HFFc6 (cell line): ENCODE measurements at places on chromosomes 3 and 15. TPM values are rescaled to one million over a fixed set of nuclear protein-coding genes. Genes with fewer than 3 reads are reported as not detected.

- no peak for DNase-seq
These were observed 59.3 kb upstream of the RPL35A start for GRCh38 chr3:197890693-197891092.

The CEP19 gene
- 2.1 to 2.4 TPM (median 2.3 TPM) in 3 replicates for total RNA-seq

The IL20RB gene
- 0.91 to 1.3 TPM (median 1.3 TPM) in 3 replicates for total RNA-seq

DNA sequence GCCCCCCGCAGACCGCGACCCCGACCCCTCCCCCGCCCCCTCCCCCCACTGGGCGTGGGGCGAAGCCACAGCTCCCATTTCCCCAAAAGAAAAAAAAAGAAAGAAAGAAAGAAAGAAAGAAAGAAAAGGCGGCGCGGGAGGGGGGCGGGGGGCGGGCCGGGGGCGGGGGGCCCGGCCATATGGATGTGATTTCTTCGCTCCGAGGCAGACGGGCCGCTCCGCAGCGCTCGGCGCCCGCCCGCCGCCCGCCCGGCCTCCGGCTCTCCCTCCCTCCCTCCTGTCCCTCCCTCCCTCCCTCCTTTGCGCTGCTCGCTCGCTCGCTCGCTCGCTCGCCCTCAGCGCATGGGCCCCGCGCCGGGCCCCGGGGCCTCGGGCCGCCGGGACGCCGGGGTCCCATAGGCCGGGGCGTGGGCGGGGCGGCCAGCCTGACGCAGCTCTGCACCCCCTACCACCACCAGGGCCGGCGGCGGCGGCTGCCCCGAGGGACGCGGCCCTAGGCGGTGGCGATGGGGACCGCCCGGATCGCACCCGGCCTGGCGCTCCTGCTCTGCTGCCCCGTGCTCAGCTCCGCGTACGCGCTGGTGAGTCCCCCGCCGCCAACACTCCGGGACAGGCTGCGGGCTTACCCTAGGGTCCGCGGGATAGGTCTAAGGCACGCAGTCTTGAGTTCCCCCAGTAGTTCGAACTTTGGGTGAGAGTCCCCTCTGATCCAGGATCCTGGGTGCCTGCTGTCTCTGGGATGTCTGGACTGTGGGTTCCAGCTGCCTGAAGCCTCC, 5.7 kb downstream of the PTH1R start:
- no peak for DNase-seq

- DNase-seq = no peak
These were observed 187.1 kb downstream of the ITPR1 start for GRCh38 chr3:4680227-4680691.

The GP9 gene
- total RNA-seq = not detected in 2 replicates

DNA sequence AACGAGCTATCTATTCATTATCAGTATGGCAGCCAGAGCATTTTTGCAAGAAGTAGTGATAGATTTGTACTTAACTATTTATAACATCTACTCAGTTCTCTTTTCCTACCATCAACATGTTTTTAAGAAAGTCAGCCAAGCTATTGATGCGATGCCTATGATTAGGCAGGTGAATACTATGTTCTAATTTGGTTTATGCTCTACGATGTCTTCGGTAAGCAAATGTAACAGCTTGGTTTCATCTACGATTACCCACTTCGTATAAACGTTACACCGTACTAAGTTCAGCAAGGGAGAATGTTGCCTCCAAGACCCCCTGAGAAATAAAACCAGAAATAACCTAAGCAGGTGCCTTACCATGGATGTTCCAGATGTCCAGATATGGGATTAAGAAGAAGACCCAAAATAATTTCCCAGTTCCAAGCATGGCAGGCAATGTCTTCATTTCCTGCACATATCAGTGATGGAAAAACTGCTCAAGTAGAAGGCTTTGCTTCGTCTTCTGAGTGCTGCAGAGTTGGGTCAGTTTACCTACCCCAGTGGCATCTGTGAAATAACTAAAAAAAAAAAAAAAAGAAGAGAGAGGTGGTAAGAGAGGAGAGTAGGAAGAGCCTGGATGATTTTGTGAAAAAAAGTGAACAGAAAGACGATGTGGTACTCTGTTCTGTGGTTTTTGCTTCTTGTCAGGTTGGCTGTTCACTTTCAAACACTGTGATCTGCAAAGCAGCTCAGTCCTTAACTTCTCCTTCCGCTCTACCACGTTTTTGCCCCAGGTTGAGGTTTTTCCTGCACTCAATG, at the start of gene BTLA:
TSS of gene BTLA (minus strand) at position 559 of the 798 bp plus-strand sequence. CDS start at position 445, 114 bp downstream.
- no peak for DNase-seq

DNA sequence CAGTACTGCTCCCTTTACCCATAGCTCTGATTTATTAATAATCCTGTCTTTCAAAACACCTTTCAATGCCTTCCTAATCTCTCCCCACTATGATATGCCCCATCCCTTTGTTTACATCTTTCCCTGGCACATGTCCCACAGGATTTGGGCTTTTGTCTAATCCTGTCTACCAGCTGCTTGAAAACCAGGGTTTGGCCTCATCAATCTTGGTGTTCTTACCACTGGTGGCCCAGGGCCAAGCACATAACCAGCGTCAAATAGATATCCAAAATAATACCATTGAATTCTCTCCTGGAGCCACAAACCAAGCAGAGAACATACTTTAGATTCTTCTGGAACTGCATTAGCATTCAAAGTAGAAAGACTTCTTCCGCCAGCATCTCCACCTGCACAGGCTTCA, 104.8 kb upstream of the PPP2R3A start:
- no peak for DNase-seq

The GAP43 gene
- 0.18 TPM in 1 of 2 replicates, not detected in the other for total RNA-seq

DNA sequence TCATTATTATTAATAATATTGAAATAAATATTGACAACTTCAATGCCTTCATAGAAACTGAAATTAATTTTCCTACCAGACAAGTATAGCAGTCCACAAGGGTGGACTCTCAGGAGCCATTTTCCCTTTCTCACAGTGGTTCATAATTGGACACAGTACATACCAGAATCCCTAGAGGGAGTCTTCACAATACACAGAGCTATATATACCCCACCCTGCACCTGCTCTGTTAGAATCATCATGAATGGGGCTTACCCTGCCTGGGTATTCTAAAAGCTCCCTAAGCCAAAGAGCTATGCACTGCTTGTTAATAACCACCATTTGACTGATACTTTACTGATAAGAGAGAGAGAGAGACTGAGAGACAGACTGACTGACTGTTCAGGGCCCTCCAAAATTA, 134.9 kb downstream of the FEZF2 start:
- DNase-seq = no peak

- DNase-seq = no peak
These were observed 37.6 kb upstream of the WDR49 start for GRCh38 chr3:167691366-167691765.

The GATA2 gene
- total RNA-seq = 71.0 and 88.0 TPM in 2 replicates

DNA sequence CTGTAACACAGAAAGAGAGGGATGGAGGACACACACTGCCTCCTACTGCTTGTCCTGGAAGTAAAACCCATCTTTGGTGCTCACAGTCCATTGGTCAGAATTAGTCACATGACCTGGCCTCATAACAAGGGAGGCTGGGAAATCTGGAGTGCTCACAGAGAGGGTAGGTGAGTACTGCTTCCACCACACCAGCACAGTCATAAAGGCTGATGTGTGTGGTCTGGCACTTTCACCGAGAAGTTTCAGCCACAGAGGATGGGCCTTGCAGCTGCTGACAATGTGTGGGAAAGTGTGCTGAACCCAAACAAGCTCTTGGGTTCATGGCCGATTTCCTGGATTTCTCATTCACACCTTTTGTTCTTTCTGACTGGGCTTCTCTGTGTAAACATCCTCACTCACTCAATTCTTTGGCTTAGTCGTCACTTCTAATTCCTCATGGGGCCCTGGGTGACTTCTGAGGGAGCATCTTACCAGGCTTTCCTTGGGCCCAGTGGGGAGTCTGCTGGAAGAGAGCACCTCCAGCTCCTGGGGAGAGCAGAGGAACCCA, 100.7 kb downstream of the ASB7 start:
- peak; percentile 30 for DNase-seq

- DNase-seq = peak; percentile 69
These were observed 49.4 kb upstream of the FMN1 start for GRCh38 chr15:33243869-33244268.

- DNase-seq = no peak
These were observed 236.5 kb upstream of the MME start for GRCh38 chr3:154843647-154844046.

GRCh38 chr3:170079536-170080165, 41.9 kb downstream of the GPR160 start:
- DNase-seq = no peak

The FSTL1 gene
- 1,595 to 1,970 TPM (median 1,859 TPM) in 3 replicates for total RNA-seq

DNA sequence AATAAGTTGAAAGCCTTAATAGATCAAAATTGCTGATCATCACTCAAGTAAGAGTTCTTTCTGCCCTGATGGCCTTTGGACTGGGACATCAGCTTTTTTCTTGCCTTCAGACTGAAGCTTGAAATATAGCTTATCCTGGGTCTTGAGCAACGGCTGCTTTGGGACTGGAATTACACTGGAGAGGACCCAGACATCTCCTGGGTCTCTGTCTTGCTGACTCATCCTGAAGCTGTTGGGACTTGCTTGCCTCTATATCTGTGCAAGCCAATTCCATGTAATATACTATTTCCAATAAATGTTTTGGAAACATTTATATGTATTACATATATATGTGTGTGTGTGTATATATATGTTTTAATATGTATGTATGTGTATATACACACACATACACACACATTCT, 260.2 kb downstream of the PDZRN3 start:
- no peak for DNase-seq

The GP5 gene
- total RNA-seq = 0.04 TPM in 1 of 3 replicates, not detected in the others

- peak; percentile 56 for DNase-seq
These were observed 7.7 kb downstream of the CCR5 start for GRCh38 chr3:46378426-46378942.

The SLC2A2 gene
- not detected in 2 replicates for total RNA-seq

The SYNM gene
- 5.1 to 7.4 TPM (median 5.4 TPM) in 3 replicates for total RNA-seq
